Stimulated activated CD8-positive, alpha-beta memory T cell treated with anti-CD3 and anti-CD28 coated beads, Interleukin-4, amount 100 ng/mL, for 1 hour (primary cell): ENCODE measurements at places on chromosomes 7 and 10.
A peak's percentile ranks its signal among the peaks of the same experiment; 100 is the strongest.

GRCh38 chr10:129219364-129219763 is 247.7 kb upstream of the MGMT start:
- no peak for DNase-seq

DNA sequence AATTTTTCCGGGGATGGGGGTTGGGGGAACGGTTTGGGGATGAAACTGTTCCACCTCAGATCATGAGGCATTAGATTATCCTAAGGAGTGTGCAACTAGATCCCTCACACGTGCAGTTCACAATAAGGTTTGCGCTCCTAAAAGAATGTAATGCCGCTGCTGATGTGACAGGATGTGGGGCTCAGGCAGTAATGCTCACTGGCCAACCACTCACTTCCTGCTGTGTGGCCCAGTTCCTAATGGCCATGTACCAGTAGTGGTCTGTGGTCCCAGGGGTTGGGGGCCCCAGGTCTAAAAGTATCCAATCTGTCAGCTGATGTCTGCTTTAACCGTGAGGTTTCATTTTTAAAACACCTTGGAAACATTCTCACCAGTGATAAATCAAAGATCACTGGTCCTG is 2.2 kb downstream of the STN1 start:
- DNase-seq, result peak; percentile 16

- no peak for DNase-seq
These were observed 16.4 kb upstream of the ABCA13 start for GRCh38 chr7:48154792-48155413.

GRCh38 chr10:128287921-128288320 is 161.7 kb upstream of the MKI67 start:
- no peak for DNase-seq

- DNase-seq, result peak; percentile 47
These were observed at the start of gene FAM221A for GRCh38 chr7:23679898-23680413. Gene FAM221A (plus strand): TSS chr7:23680199. CDS start chr7:23680219, 20 bp downstream.

DNA sequence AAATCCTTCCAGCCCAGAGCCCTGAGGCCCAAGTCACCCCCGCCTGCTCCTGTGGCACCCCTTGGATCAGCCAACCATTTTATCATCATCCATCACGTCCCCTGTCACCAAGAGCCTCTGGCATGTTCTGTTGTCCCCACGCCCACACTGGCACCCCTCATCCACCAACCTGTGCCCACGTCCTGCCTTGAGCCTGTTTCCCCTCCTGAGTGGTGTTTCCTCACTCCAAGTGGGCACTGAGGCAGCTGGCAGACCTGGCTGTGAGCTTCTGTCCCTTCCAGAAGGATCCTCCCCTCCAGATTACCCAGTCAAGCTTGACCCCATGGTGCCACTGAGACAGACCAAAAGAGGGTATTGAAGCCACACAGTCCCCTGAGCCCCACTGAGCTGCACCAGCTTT is 71.4 kb upstream of the ANTXRL start:
- DNase-seq, result no peak

DNA sequence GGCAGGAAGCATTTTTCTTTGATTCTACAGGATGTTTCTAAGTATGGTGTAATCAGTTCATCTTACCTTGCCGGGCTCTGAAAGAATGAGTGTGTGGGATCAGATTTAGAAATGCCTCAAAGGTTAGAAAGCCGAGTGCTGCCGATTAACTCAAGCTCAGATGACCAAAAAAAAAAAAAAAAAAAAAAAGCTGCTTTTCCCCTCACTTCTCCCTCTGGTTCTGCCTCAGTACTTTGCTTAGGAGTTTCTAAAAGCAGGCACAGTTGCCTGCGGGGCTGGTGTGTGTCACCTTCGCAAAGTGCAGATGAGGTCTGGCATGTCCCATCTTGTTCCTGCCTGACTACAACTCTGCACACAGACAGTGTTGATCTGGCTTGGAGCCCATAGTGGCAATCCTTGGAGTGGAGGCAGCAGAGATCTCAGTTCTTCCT is 47.0 kb downstream of the KIAA1217 start:
- DNase-seq, result no peak

DNA sequence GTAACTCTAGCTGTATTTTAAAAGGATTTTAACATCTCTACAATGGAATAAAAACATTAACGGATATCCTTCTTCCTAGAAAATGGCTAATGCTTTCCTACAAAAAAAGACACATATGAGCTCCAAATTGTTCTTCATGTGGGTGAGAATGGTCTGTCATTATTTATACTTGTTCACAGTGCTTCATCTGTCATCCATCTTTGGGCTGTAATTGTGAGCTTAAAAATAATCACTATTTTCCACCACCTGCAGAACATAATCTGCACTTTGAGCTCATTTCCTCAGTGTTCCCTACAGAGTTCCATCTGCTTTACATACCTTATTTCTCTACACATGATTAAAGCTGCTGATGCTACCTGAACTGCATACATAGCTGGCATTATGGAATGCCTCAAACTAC is 979.1 kb upstream of the C7orf33 start:
- DNase-seq, result no peak

DNA sequence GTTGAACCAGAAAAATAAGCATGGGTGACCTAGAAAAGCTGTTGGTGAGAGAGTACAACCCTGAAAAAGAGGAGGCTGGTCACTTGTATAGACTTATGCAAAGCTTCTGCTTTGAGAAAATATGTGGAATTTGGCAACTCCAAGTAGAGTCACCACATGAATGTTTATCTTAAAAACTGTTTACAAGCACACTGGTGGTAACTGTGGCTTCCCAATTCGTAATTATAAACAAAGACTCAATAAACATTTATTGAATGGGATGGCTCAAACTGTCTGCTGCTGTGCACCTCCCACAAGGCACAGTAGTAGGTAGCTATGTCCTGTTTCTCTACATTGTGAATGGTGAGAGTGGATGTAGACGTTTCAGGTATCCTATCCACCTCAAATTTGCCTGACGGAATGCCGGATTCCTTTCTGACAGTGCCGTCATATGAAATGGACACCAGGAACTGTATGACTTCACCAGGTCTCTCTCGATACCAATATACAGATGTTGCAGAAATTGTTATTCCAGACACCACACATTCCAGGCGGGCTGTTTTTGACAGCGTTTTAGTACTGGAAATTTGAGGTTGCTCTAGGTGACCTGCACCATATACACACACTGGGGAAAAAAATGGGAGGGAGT is 43.4 kb upstream of the TARP start:
- DNase-seq, result no peak

- DNase-seq, result no peak
These were observed 128.5 kb upstream of the ZEB1 start for GRCh38 chr10:31190488-31190887.

DNA sequence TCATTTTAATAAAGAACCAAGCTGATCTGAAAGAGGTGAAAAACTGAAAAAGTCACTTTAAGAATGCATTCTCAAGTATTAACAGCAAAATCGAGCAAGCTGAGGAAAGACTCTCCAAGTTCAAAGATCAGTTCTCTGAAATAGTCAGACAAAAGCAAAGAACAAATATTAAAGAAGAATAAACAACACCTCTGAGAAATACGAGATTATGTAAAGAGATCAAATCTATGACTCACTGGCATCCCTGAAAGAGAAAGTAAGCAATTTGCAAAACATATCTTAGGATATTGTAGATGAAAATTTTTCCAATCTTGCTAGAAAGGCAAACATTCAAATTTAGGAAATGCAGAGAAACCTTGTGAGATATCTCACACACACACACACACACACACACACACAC is 138.4 kb upstream of the HGF start:
- no peak for DNase-seq

DNA sequence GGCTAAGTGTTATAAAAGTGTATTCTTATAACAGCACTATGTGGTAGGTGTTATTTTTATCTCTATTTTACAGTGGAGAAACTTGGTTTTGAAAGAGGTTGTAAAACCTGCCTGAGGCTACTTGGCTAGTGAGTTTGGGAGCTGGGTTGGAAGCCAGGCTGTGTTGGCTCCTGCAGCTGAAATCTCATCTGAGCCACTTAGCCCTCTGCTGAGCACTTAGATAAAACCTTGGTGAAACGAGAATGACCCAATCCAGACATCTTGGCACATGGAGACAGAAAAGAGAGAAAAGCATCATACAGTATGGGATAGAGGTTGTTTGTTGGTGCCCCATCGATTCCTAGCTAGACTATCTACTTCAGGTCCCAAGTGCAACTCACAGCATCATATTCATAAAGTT is 37.4 kb downstream of the BLNK start:
- DNase-seq, result no peak
